ENCODE measurements at places on chromosomes 4 and X. TPM values are rescaled to one million over a fixed set of nuclear protein-coding genes. Genes with fewer than 3 reads are reported as not detected.
A peak's percentile ranks its signal among the peaks of the same experiment; 100 is the strongest.

DNA sequence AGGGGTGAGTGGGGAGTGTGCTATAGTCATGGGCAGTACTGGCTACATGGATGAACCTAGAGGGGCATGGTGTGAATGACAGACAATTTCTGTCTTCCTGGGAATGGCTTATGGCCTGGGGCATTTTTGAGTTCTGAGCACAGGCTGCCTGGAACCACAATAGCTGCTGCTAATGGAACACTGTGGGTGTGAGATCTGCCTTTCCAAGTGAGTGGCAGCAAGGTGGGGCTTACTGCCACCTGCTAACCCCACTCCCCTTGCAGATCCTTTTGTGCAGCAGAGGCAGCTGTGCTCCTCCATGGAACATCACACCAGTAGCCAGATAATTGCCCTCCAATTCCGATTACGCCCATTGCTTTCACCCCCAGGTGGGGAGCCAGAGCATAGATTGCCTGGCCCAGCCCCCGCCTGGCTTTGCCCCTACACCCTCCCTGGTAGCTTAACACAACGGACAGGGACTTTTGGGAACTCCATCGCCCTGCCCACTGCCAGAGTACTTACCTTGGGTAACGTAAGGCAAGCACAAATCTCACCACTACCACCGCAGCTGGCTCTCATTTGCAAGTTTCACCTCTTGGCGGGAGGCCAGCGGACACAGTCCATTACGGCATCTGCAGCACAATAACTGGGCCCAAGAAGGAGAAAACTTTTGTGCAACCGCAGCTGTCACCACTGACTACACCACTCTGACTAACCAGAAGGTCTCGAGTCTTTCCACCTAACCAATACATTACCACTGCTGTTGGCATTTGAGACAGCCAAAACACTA is 421.2 kb upstream of the NWD2 start:
- DNase-seq = no peak

SLC25A14 gene
- polyA plus RNA-seq = 6.6 TPM

DNA sequence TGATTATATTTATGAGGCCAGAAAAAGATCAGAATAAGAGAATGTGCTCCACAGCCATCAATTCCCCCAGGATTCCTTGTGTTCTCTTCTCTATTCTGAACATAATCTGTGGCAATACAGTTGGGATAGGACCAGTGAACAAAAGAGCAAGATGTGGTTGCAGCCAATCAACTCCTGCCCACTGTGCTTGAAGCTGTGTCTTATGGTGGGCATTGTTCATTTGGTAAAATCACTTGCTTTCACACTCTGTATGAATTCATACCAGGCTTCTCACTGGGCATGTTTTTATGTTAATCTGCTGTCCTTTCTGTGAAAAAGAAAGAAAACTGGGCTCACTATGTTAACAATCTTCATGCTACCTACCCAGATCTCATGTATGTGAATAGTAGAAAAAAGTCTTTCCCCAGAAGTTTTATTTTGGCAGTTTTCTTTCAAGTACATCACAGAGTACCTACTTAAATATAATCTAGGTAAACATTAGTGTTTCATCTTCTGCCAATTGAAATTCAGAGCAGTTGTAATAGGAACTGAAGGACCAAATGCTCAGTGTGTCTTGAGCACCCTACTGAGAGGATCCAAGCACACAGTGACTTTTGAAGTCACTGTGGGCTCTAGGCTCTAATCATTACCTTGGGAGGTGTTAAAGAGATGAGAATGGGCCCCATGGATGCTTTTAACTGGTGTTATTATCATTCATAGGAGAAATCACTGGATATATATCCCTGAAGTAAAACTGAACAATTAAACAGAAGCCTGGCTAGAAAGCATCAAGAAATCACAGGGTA is 429.2 kb upstream of the TRAM1L1 start:
- DNase-seq = no peak

DNA sequence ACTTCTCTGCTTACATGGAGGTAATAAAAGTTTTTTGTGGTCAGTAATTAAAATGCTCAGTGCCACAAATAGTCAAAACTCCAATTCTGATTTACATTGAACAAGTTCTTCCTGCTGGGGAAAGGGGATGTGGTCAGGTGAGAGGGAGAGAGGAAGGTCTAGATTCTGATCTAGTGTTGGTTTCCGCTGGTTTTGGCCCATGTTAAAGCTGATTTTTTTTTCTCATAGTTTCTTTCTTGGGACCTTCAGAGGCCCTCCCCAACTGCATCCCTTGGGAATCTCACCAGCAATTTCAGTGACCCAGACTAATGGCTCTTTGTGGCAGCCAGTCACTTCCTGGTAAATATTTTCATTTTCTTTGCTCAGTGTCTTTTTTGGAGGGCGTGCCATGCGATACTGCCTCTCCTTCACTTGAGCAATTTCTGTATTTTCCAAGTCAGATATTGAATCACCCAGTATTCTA is 332.7 kb downstream of the RAPGEF2 start:
- peak; percentile 42 for DNase-seq

DNA sequence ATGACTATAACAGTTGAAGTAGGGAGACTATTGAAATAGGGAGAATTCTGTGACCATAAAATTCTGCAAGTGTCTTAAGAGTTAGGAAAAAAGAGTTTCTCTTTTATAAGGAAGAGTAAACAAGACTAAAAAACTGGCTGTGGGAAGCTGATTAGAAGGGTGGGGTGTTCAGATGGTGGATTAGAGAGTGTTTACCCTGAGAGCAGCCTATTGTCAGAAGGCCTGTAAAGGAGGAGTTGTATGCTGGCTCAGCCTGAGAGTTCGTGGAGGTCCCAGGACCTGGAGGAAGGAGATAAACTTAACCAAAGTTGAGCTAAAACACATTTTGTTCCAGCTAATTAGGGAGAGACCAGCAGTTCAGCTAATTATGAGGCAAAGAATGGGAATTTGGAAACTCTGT is 629.7 kb downstream of the PCDH7 start:
- DNase-seq = no peak

MAGEA12 gene
- polyA plus RNA-seq = not detected

- DNase-seq = peak; percentile 29
Measured at GRCh38 chrX:63350465-63350877, 661 bp downstream of the SPIN4 start.

PNMA6F gene
- not detected for polyA plus RNA-seq

BST1 gene
- 0.50 TPM for polyA plus RNA-seq

DNA sequence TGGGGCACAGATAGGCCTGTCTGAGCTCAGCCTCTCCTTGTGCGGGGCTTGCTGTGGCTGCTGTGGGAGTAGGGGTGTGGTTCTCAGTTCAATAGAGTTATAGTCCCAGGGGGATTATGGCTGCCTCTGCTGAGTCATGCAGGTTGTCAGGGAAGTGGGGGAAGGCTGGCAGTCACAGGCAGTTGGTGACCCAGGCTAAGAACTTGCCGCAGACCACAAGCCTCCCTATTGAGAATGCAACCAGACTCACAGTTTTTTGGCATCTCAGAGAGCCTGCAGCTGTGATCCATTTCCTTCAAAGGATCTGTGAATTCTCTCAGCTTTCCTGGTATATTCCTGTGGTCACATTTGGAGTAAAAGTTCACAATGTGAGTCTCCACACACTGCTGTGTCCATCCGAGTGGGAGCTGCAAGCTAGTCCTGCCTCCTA is 364.9 kb downstream of the ZNF674 start:
- peak; percentile 82 for DNase-seq

DNA sequence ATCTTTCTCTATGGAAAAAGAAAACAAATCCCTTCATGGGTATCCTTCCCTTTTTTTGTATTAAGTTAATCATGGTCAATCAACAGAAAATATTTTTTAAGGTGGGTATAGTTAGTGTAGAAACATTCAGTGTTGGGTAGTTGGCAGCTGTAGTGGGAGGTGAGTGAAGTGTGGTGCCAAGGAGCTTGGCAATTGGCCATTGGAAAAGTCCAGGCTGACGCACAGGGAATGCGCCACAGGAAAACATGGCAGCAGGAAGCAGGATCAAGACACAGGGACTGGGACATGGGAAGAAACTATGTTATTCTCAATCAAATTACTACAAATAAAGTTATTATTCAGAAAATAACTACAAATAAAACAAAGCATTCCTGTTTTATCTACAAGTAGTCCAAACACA is 20.0 kb downstream of the PALLD start:
- DNase-seq = no peak

DNA sequence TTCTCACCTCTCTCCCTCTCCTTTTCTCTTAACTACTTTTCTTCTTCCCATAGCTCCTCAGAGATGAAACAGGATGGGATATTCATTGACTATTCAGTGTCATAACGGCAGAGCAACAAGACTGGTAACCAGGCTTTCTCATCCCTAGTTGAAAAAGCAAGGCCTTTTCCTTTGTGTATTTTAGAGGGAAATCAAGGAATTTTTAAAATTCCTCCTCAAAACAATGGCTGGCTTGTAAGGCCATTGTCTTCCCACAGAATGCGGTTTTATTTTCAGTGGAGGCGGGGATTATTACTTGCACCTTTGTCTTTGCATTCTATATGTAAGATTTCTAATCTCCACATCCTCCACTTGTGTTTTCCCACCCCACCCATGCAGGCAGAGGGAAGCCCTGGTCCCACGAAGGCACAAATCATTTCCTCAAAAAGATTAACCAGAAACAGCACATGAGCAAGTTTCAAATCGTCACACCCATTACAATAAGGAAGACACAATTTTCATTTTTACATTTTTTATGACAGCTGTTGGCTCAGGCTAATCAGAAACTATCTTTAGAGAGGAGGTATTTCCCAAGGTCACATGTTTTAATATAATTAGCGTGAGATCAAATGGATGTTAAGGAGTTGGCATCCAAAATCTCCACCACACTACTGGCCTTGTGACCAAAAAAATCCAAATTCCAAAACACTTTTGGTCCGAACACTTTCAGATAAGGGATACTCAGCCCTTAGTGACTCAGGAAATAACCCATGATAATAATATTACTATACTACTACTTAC is 53.0 kb upstream of the KDR start:
- no peak for DNase-seq

GRCh38 chr4:85728464-85728863 is 253.5 kb downstream of the ARHGAP24 start:
- no peak for DNase-seq

- DNase-seq = no peak
Measured at GRCh38 chrX:7983581-7983980, 56.4 kb upstream of the PNPLA4 start.

GRCh38 chrX:72421797-72422196 is 116.1 kb upstream of the CITED1 start:
- no peak for DNase-seq

- peak; percentile 55 for DNase-seq
Measured at GRCh38 chrX:40845331-40845911, 110.1 kb upstream of the MED14 start.

- DNase-seq = no peak
Measured at GRCh38 chrX:100700809-100701208, 31.1 kb downstream of the SYTL4 start.

SHROOM3 gene
- 23.2 TPM for polyA plus RNA-seq

Data from mammary epithelial cell (primary cell).